K562 (cell line): ENCODE measurements at places on chromosomes 1 and 21. TPM values are rescaled to one million over a fixed set of nuclear protein-coding genes. Genes with fewer than 3 reads are reported as not detected.

DNA sequence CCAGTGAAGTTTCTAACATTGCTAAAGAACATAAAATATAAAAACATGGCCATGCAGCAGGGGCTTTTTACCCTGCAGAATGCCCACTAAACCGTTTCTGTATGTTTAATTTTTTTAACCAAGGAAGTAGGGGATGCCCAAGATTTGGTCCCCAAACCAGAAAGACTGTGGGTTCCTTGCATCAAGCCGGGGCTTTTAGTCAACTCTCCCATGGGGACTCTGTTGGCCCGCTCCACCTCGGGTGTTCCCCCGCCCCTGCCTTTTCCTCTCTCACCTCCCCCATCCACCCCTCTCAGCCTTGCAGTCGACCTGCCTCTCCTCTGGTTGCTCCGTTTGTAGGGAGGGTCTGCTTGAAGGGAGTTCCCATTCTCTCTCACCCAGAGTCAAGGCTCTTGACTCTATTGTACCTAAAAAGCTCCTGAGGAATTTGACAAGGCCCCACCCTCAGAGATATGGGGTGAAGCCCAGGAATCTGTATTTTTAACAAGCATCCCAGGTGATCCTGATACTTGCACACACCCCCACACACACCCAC, 117.5 kb downstream of the TOMM20 start:
- peak overlapping the region; percentile 42; the same call in 2 of the 3 replicates for H3K27ac ChIP-seq
- H3K27me3 ChIP-seq, result no peaks in the 10 kb centered on the region
- peaks cover 17% of the 10 kb centered on the region for H3K4me1 ChIP-seq

Gene ADGRB2
- 0.22 and 0.34 TPM in 2 replicates for total RNA-seq

DNA sequence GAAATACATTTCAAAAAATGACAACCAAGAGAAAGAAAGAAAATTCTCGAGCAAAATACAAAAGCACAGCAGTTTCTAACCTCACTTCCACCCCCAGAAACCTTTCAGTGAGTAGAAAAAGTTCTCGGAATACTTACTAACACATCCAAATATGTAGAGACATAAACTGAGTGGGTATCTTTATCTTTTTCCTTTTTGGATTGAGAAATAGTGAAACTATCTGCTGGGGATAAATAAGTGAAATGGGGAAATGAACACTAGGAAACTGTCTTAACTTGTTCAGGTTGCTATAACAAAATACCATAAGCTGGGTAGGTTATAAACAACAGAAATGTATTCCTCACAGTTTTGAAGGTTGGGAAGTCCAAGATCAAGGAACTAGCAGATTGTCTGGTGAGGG, 72.0 kb downstream of the VCAM1 start:
- no peaks in the 10 kb centered on the region for H3K4me1 ChIP-seq
- no peak for DNase-seq
- H3K4me3 ChIP-seq, result no peak overlapping the region
- H3K36me3 ChIP-seq, result no peaks in the 10 kb centered on the region
- no peaks in the 10 kb centered on the region for H3K27me3 ChIP-seq

DNA sequence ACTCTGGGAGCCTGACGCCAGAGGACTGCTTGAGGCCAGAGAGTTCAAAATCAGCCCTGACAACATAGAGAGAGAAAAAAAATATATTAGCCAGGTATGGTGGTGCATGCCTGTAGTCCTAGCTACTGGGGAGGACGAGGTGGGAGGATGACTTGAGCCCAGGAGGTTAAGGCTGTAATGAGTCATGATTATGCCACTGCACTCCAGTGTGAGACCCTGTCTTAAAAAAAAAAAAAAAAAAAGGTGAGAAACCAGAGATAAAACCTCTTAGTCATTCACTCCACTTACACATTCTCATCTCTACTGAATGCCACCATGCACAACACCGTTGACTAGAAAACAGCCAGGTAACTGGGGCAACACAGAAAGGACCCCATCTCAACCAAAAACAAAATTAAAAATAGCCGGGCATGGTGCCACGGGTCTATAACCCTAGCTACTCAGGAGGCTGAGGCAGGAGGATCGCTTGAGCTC, 178.1 kb downstream of the SLC45A1 start:
- no peak overlapping the region for H3K4me3 ChIP-seq
- no peak for DNase-seq
- H3K36me3 ChIP-seq, result peaks cover 50% of the 10 kb centered on the region

GRCh38 chr1:26761217-26761616, 26.5 kb upstream of the PIGV start:
- no peak overlapping the region for H3K27ac ChIP-seq
- DNase-seq, result no peak
- no peak overlapping the region for H3K4me3 ChIP-seq

Gene SLC30A2
- total RNA-seq, result 0.11 and 0.13 TPM in 2 replicates

DNA sequence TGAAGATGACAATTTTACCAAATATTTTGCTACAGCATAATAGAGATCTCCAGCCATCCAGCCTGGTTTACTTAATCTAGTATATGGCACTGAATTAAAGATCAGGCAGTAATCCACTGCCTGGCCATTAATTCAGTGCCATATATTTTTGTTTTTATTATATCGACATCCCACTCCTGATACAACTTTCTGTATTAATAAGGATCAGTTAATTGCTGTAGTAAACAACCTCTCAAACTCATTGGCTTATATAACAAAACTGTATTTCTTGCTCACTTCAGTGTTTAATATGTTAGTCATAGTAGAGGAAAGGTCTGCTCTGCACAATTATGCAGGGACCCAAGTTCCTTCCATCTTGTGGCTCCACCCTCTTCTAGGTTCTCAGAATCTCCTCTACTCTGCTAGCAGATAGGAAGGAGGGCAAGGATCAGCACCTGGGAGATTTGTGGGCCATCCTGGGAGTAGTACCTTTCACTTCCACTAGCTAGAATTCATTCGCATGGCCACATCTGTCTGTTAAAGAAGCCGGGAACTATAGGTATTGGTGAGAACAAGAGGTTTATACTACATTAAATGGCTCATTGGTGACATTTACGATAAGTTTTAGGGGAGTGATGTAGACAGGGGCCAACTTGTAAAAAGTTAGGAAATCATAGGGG, 3.6 kb upstream of the ZDHHC18 start:
- H3K36me3 ChIP-seq, result no peaks in the 10 kb centered on the region
- DNase-seq, result no peak
- no peaks in the 10 kb centered on the region for H3K27me3 ChIP-seq
- H3K27ac ChIP-seq, result no peak overlapping the region
